ENCODE measurements at places on chromosomes 11 and 22.

DNA sequence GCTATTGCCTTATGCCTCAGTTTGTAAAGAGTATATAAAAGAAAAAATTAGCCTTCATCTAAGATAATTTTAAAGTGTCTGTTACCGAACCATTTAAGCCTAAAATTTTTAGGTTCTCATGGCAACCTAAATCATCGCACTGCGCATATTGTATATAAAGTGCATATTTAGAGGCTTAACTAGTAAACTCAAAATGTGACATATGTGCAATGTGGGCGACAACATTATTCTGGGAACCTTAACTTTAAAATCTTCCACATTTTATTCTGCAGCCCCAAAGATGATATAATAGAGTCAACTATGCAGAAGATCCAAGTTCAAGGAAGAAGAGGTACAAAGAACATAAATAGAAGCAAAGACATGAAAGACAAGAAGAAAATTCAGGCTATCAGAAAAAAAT, 23.0 kb downstream of the CELF1 start:
- no peak for DNase-seq

- DNase-seq, result no peak
Observed at GRCh38 chr11:103832762-103833161, 203.7 kb upstream of the DDI1 start.

DNA sequence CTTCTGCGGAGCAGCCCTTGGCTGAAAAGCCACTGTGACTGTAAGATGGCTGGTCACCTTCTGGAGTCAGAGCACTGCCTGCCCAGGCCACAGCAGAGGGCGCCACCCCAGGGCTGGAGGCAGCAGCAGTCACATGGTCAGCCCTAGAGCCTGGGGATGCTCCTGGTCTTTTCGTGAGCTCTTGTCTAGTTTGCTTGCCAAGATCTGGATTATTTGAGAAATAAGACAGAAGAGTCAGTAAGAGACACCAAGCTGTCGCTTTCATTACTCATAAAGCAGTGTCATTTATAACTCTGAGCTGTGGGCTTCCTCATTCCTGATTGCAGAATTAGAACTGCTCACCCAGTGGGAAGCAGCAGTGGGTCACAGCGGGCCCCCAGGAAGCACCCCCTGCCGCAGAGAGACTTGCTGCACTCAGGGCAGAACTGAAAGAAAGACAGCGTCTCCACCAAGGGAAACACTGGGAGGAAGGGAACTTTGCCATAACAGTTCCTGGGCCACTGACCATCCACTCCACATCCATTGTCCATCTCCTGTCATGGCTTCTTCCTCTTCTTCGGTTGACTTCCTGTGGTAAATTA, 56.7 kb downstream of the PPP6R2 start:
- DNase-seq, result no peak

DNA sequence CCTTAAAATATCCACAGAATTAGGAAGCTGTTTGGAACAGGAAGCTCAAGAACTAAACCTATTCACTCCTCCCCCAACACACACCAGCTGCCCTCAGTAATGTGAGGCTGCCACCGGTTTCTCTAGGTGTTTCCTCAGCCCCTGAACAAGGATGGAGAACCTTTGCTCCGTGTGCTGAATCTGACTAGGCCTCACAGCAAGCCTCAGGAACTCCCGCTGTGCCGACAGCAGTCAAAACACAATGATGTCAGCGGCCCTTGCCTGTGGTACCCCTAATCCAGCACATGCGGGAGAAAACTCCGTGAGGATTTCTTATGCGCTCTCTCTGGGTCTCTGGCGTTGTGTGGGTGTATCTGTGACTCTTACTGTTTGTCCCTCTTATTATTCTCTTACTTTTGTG, 153.3 kb downstream of the EFCAB6 start:
- no peak for DNase-seq

GRCh38 chr11:60914633-60915247, 782 bp downstream of the TMEM109 start:
- no peak for DNase-seq

DNA sequence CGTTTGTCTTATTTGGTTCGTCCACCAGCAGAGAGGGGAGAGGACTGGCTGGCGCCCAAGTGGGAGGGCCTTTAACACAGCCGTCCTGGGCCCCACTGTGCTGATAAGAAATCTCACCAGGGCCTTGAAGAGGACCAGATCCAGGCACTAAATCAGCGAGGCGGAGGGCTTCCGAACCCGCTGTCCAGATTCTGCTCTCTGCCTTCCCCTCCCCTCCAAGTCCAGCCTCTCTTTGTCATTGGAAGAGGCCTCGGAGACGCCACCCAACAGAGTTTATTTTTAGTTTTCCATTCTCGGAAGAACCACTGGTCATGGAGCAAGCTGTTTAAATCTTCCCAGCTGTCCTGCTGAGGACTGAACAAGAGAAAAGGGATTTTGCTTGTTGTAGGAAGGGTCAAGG, 9.3 kb upstream of the FXYD6 start:
- DNase-seq, result no peak

DNA sequence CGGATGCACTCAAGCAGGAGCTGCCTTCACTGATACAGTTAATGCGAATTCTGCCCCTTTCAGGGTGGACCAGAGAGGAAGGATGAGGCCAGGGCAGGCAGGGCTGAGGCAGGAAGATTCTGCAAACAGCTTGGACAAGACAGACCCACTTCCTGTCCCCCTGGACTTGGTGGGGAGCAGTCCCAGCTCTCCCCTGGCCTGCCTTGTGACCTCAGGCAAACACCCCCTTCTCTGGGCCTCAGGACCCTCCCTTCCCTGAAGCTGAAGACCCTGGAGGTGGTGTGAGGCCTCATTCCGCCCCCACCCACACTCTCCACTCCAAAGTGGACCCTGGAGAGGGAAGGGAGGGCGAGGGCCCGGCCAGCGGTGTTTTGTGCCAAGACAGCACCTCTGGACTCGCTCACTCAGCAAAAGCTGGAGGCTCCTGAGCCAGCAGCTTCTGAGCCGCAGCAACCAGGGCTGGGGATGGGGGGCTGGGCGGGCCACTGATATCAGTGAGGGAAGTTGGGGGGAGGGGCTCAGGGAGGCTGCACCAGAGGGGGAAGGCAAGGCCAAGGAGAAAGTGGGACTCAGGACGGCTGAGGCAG, 8.5 kb downstream of the RAB3IL1 start:
- DNase-seq, result no peak

DNA sequence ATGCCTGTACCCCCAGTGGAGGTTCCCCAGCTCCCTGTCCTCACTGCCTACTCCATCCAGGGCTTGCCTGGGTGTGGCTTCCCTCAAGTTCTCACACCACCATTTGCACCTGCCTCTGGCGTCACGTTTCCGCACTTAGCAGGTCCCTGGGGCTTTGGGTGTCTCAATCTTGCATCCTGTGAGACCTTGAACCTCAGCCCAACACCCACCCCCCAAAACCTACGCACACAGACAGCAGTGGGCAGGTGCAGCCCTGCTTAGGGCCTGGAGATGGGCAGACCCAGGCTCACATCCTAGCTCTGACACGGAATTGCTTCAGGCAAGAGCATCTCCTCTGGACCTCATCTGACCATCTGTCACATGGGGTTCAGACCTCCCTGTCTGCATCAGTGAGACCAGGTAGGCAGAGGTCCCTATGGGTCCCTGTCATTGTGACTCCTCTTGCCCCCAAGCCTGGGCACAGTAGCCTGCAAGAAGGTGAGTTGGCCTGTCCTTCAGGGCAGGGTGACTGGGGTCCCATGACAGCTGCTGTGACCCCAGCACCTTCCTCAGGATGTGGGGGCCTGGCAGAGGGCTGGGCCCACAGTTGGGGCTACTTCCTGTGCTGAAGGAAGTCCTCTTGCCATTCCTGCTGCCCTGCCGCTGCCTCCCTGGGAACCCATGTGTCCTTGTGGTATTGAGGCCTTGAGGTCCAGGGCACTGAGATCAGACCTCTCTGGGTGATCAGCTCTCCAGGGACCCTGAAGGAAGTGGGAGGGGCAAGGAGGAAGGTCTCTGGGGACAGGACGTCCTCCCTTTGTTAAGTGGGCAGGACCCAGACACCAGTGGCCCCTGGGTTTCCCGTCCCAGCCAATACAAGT, 2.0 kb downstream of the SIPA1 start:
- DNase-seq, result no peak

GRCh38 chr22:31142285-31142684, 2.0 kb upstream of the PLA2G3 start:
- no peak for DNase-seq
